Right renal cortex interstitium (tissue), 3 donors: ENCODE measurements at places on chromosomes 1 and 21.

DNA sequence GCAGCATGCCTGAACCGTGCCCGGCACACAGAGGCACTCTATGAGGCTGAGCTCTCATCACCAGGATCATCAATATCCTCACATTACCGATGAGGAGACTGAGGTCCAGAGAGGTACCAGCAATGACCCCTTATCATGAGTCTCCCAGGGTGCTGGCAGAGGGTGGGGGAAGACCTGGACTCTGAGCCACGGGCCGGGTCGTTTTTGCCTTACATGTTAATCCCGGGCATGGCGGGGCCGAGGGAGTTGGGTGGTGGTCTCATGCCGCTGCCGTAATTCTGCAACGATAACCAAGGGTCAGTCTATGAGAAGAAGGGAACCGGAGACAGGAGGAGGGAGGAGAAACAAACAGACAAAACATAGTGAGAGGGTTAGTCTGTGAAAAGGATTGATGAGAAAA is 43.1 kb downstream of the MRPL37 start:
- no peak for DNase-seq

- no peak for DNase-seq
Measured at GRCh38 chr1:30403726-30404125, 319.7 kb downstream of the MATN1 start.

DNA sequence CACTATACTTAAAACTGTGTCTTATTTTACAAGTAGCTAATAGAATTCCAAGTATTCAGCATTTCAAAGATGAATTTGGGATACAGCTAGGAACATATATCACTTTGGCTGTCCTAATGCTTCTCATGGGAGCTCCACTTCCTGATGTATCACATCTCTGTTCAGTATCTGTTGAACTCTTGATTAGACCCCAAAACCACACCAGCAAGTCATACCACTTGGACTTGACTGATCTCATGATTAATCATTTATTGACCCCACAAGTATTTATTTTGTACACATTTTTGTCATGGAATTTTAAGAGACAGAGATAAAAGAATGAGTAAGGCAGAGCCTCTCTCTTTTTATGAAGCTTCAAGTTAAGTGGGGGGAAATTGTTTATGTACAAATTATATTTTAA is 30.0 kb downstream of the TMPRSS15 start:
- no peak for DNase-seq

DNA sequence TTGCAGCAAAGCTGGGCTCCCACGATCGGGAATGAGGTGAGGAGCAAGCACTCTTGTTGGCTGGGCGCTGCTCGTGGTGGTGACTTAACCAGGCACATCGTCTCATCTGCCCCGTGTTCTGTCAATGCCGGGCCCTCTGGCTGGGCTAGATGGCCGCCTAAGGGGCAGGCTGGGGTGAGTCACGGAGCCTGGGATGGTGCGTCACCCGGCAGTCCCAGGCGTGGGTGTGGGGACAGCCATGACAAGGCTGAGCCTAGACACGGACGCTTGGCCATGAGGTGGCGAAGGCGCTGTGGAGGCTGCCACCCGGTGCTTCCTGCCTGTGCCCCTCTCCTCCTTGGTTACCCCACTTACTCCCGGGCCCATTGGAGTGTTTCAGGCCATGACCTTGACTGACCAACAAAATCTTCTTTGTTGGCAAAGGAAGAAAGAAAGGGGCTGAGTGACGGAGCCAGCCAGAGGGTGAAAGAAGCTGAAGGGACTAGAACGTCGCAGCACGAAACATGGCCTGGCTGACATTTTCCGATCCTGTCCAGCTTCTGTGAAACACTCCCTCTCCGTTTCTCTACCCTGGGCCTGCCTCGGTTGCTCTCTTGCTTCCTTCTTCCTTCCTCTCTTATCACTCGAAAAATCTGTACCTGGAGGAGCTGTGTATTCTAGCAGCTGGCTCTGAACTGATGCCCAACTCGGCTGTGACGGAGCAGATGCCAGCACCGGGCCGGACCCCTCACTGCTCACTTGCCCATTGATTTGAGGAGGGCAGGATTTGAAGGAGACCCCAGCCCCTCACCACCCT is 596 bp downstream of the CD247 start:
- no peak for DNase-seq

GRCh38 chr1:178011465-178011828 is 41.6 kb upstream of the SEC16B start:
- DNase-seq: no peak

DNA sequence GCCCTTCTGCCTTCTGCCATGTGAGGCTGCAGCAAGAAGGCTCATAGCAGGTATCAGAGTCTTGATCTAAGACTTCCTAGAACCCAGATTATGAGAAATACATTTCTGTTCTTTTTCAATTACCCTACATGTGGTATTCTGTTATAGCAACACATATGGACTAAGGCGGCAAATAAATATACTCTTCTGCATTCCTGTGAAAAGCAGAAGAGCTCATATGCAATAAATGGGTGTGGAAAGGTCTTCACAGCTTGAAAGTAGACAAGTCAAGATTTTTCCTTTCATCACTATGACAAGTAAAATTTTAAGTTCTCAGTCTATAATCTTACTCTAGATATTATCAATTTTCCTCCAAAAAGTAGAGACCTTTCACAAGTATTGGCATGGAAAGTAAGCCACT is 36.6 kb downstream of the TNFSF18 start:
- DNase-seq: no peak

DNA sequence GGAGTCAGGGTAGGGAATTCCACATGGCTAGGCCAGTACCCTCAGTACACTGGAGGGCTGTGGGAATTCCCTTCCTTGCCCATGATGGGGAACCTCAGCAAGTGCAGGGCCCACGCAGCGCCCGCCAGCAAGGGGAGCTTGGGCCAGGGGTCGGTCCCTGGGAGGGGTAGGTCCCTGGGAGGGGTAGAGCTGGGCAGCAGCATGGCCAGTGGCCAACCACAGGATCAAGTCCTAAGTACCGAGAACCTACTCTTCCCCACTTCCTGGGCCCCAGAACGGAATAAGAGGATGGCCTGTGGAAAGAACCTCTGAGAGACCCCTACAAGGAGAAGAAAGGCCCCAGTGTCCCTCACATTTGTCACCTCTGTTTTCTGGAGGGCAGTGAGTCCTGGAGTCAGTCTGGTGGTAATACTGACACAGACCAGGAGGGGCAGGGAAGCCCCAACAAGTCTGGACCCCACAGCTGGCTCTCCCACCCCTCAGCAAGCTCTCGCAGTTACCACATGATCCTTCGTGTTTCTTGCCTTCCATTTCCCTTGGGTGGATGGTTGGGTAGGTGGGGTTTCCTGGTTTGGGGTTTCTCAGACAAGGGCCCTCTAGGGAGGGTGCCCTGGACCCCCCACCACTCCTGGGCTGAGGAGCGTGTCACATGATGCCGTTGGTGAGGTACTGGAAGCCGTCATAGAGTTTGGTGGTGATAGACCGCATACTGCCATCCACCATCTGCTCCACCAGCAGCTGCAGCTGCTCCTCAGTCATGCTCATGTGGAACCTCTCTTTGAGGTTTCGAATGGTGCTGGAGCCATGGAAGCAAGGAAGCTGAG is 10.3 kb downstream of the ZNF687 start:
- no peak for DNase-seq

DNA sequence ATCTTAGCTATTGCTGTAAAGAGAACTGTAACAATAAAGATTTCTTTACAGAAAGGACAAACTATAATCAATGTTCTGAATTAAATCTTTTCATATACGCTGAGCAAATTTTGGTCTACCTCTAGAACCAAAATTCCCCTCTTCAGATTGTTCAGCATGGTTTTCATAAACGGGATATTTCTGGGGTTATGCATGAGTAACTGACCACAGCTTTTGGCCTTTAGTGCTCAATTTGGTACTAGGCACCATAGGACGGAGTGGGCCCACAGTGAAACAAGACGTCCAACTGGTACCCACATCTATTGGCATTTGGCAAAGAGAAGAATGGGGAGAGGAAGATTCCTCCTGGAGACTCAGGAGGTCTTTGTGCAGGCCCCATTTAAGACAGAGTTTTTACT is 184.5 kb downstream of the TGFBR3 start:
- DNase-seq: no peak

DNA sequence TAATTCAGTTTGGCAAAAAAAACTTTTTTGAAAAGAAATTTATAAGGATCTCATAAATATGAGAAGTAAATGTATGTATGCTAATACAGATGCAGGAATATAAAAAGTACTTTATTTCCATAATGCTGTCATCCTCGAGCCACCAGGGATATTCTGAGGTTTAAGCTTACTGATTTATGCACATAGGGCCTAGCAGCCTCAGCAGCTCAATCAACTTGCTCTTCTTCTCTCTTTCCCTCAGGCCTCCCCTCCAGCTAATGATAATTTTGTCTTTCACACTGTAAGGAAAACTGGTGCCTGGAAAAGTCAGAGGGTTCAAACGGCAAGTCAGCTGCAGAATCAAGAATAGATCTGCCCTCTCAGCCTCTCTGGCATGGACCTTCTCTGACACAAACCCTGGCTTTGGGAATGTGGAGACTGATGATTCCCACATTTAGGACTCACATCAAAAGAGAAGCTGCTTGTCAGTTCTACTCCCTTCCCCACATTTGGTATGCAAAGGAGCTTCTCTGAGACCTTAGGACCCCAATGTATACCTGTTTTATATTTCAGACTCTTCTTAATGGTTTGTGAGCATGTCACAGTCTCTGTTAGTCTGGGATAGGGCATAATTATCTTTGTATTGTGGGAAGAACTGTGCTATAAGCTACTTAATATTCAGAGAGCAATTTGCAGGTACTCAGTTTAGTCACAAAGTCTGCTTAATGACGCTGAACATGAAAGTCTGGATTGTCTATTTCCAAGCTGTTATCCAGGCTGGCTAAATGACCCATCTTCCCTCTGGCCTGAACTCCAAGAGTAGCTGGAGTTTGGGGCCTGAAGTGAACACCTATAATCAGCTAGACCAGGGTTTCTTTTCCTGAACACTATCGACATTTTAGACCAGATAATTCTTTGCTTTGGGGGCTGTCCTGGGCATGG is 52.1 kb upstream of the DIPK1A start:
- DNase-seq: no peak

DNA sequence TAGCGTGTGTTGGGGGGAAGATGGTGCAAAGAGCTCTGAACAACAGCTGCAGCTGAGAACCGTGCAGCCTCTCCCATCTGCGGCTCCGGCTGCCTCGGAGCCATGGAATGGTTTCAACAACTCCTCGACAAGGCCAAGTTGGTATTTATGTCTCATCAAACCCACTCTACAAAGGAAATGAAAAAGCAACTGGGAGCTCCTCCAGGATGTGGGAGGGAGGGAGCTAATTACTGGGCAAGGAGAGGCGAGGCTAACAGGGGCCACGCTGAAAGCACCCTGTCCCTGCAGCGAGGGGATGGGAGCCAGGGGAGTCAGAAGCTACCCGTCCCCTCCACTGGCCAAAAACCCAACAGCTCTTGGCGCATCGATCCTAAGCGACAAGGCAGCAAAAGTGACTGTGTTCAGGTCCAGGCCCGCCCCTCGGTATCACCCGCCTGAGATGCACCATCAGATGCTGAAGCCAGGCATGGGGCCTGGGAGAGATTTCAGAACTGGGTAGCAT is 63.1 kb downstream of the ACOT7 start:
- no peak for DNase-seq

- no peak for DNase-seq
Measured at GRCh38 chr1:29670752-29671151, 434.4 kb downstream of the PTPRU start.

- no peak for DNase-seq
Measured at GRCh38 chr1:45884700-45885099, 81.3 kb downstream of the MAST2 start.

- no peak for DNase-seq
Measured at GRCh38 chr1:156477526-156478249, 22.9 kb downstream of the MEF2D start.

- no peak for DNase-seq
Measured at GRCh38 chr21:33232291-33233034, 2.7 kb downstream of the IFNAR2 start.

DNA sequence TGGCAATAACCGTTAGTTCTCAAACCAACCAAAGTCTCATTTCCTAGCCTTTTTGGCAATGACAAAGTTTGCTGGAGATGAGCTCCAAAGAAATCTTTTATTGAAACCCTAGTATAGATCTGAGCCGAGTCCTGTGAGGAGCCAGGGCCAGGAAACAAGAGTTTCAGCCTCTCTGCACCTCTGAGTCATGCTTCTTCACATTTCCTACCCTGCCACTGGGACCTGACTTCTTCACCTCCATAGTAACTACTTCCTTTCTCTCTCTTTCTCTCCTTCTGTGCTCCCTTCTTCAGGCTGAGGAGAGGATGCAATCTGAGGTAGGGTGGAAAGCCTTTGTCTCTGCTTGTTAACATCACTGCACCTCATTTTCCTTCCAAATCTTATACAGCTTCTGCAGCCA is 38.7 kb upstream of the IPO9 start:
- DNase-seq: no peak

- no peak for DNase-seq
Measured at GRCh38 chr1:5002676-5003075, 348.3 kb downstream of the AJAP1 start.

GRCh38 chr21:32949701-32950100 is 76.0 kb upstream of the OLIG2 start:
- no peak for DNase-seq

DNA sequence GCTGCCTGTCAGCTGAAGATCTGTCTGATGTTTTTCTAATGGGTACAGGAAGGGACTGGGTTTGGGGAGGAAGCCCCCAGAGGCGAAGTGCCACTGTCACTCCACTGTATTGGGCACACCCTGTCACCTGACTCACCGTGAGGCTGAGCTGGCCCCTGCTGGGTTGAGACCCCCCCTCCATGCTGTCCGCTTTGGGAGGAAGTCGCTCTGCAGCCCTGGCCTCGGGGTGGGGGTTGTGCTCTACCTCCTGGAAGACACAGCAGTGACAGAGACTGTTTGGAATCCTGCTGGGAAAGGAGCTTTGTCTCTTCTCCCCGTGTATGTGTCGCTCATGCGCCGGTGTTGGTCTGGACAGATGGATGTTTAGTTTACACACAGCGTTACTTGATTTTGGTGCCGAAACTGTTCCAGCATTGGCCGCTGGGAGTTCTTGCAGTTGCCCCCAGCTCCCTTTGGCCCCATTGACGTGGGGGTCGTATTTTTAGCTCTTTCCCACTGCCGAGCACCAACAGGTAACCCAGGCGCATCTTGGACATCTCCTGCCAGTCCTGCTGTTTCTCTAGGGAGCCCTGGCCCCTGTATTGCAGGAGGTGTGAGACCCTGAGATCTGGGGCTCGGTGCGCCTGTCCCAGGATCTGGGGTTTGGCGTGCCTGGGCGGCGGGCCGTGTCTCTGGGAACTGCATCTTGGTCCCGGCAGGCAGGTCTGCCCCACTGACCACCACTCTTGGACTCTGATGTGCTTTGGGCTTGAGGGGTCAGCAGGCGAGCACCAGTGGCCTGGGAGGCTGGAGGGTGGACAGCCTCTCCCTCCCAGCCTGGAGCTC is 30.3 kb downstream of the SLX9 start:
- DNase-seq: no peak
